NCI-H524 treated with DMSO at 0.1 percent for 48 hours (cell line): ENCODE measurements at places on chromosomes 5 and 9.

- DNase-seq: no peak
Observed at GRCh38 chr9:136351252-136351800, 12.2 kb downstream of the DNLZ start.

GRCh38 chr9:24416136-24416535, 129.6 kb downstream of the IZUMO3 start:
- DNase-seq: no peak

DNA sequence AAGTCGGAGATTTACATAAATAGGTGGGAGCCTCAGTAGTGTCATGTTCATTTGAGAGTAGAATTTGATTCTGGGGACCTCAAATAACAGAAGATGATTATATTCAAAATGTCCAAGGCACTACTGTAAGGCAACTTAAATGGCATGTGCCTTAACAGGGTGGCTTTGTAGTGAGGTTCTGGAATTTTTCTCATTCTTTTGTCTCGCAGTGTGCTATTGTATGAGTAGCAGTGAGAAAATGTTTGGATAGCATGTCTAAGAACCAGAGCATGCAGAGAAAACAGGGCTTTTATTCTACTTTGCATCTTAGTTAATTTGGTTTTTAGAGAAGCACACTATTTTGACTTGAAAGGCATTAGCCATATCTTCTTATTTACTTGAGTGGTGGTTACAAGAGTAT, 25.0 kb downstream of the MAST4 start:
- no peak for DNase-seq

DNA sequence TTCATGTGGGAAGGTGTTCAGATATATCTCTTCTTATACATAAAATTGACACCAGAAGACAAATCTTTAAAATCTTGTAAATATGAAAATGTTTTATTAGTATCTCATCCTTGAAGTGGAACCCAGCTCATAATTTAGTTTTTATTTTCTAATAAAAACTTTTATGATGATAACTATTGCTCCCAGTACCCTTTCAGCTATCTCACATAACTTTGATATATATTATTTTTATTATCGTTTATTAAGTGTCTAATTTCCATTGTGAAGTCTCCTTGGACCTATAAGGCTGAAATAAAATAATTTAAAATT, 16.0 kb downstream of the PCDHB15 start:
- DNase-seq: no peak

GRCh38 chr5:131792896-131793295, 3.9 kb downstream of the FNIP1 start:
- DNase-seq: no peak

DNA sequence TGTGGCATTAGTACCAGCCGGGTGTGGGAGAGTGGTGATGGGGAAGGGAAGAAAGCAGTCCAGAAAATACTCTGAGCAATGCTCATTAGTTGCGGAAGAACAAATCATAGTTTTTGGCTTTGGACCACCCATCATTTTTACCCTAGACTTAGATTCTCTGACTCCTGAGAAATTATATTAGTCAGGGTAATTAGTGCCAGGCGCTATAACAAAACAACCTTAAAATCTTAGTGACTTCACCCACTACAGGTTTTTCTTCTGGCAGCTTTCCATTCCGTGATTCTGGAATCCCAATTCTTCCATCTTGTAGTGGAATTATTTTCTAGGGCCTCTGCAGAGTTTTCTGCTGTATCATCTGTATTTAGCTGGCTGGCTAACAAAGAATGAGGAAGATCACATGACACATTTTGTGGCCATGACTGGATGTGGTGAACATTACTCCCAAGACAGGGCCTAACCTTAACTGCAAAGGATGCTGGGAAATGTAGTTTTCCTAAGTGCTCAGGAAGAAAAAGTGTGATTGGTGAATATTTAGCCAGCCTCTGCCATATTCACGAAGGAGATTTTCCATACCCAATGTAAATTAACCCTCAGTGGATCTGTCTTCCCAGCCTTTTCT, 373.0 kb upstream of the MEF2C start:
- no peak for DNase-seq

- DNase-seq: no peak
Observed at GRCh38 chr5:129244478-129244877, 149.9 kb downstream of the ISOC1 start.

GRCh38 chr5:108810717-108811116, 63.0 kb downstream of the FER start:
- DNase-seq: no peak

DNA sequence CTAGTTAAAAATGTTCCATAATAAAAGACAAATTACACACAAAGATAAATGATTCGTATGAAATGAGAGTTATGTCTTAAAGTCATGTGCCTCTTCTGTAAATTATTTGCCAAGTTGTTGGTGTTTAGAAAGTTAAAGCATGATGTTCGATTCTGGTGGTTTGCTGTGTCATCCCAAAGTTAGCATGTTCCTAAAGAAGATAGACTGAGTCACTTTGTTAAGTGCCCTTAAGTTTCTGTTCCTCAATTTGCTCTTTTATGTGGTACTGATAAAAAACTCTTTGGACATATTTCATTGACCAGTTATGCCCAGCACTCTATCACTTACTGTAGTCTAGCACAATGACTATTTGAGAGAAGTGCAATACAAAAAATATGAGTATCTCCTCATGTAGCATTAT, 366.9 kb upstream of the ZNF608 start:
- no peak for DNase-seq

- no peak for DNase-seq
Observed at GRCh38 chr9:123735376-123735775, 194.6 kb downstream of the DENND1A start.

GRCh38 chr5:147187099-147187540, 47.7 kb upstream of the STK32A start:
- no peak for DNase-seq

- no peak for DNase-seq
Observed at GRCh38 chr5:21847300-21847699, 1005.8 kb downstream of the CDH12 start.

- no peak for DNase-seq
Observed at GRCh38 chr9:88954066-88954465, 37.2 kb upstream of the S1PR3 start.
